Brain microvascular endothelial cell (primary cell): ENCODE measurements at places on chromosomes 3 and 15.

- no peak for DNase-seq
These were observed 547.6 kb downstream of the FOXP1 start for GRCh38 chr3:71035886-71036285.

DNA sequence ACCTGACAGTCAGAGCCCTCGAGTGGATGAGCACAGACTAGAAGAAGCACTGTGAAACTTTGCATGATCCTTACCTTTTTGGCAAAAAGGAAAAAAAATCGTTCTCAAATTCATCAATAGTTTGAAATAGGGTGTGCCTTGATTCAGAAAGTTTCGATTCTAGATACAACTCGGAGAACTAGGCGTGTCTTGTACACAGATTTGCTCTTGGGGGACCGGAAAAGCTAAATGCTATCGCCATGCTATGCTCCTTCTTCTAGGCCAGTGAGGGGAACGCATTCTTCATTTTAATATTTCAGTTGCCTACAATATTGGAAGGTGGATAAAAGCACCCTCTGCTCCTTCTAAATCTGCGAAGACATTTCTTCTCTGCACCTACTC, 25.0 kb downstream of the CD86 start:
- no peak for DNase-seq

DNA sequence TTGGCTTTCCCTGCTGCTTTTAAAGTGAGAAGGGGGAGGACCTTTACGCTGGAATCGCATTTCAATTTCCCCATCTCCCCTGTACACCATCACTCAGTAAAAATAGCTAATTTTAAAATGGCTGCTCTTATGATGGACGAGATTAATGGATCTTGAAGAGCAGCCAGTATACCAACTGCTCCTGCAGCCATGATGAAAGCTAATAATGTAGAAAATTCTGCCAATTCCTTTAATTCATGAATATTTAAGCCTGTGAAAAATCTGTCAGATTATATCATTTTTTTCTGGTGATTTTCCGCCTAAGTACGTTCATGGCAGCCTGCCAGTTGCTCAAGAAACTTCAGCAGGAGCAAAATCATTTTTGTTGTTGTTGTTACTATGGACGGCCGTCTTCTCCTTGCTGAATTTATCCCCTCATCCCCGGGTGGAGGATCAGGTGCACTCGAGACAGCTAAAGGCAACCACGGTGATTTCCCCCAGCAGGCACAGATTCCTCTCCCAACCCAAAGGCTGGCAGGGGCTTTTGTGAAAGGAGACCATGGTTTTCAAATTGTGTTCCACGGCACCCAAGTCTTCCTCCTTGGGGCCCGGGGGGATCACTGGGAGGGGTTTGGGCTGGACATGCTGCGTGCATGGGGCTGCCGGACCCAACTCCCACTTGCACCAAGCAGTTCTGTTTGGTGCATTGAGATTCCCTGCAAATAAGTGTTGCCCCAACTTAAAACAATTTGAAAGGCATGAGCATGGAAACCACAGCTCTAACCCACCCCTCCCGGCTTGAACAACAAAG, 289.6 kb downstream of the UACA start:
- DNase-seq: no peak

- DNase-seq: no peak
These were observed 92.2 kb upstream of the ANKRD28 start for GRCh38 chr3:15889936-15890335.

- peak; percentile 48 for DNase-seq
These were observed 140.8 kb downstream of the SMAD6 start for GRCh38 chr15:66842710-66843441.

- DNase-seq: no peak
These were observed 59.1 kb downstream of the ST6GAL1 start for GRCh38 chr3:186989429-186989828.

GRCh38 chr3:185308126-185308754, 54.4 kb upstream of the EHHADH start:
- peak; percentile 77 for DNase-seq

- DNase-seq: no peak
These were observed 62.9 kb upstream of the SPRED1 start for GRCh38 chr15:38189671-38190295.

DNA sequence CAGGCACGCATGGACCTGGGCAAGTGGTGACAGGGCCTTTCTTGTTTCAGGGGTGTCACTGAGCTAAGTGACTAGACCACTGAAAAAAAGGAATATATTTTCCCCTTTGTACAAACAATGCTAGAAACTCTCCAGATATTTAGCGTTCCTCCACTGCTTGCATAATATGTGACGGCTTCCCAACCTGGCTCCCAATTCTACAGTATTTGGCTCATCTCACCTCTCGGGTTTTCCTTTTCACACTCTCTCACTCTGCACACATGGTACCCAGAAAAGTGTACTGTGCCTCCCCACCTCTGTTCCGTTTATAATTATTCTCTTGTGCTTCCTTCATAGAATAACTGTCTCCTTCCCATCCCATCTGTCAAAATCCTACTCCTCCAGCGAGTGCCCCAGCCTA, 140.5 kb upstream of the KLHL25 start:
- no peak for DNase-seq

- DNase-seq: no peak
These were observed 31.0 kb downstream of the EPHB3 start for GRCh38 chr3:184592371-184593219.

- no peak for DNase-seq
These were observed 35.6 kb upstream of the CD96 start for GRCh38 chr3:111506435-111506834.

- no peak for DNase-seq
These were observed 19.0 kb upstream of the DIPK2A start for GRCh38 chr3:143952569-143953072.

GRCh38 chr15:90232196-90232595, 1.5 kb downstream of the CIB1 start:
- DNase-seq: no peak

GRCh38 chr3:127137113-127137512, 55.8 kb upstream of the PRR23E start:
- DNase-seq: no peak

GRCh38 chr3:97636465-97636864, 128.1 kb upstream of the ARL6 start:
- no peak for DNase-seq

DNA sequence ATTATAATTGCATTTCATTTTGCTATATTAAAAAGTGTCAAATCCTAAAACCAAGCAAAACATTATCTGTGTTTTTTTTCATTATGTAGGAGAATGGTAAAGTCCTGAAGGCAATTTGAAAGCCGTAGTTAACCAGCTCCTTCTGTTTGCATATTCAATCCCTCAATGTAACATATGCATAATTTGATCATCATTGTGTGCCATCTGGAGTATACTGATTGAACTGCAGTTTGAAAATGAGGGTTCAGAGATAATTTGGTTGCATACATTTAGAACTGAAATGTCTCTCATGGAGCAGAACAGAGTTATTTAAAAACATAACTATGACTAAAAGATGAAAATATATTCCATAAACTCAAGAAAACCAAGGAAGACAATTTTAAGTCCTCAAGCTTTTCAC, 518.6 kb downstream of the GBE1 start:
- DNase-seq: no peak

- no peak for DNase-seq
These were observed 10.3 kb downstream of the PKM start for GRCh38 chr15:72220687-72221086.
